ENCODE measurements at places on chromosomes 16 and 17.

DNA sequence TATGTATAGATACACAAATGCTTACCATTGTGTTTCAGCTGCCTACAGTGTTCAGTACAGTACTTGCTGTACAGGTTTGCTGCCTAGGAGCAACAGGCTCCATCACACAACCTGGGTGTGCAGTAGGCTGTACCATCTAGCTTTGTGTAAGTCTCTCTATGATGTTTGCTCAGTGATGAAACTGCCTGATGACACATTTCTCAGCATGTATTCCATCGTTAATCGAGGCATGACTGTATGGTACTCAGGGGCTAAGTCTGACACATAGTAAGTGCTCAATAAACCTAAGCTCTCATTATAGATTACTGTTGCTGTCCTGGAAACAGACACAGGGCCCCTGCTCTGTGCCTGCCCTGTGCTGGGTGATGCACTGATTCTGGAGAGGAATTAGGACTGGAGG is 18.1 kb downstream of the KCNJ12 start:
- DNase-seq: no peak

GRCh38 chr16:74611721-74612120 is 4.8 kb upstream of the GLG1 start:
- DNase-seq: no peak

GRCh38 chr16:11215935-11216556 is 40.0 kb downstream of the SOCS1 start:
- DNase-seq: no peak

- no peak for DNase-seq
Observed at GRCh38 chr17:58568044-58568799, 53.8 kb upstream of the MTMR4 start.

DNA sequence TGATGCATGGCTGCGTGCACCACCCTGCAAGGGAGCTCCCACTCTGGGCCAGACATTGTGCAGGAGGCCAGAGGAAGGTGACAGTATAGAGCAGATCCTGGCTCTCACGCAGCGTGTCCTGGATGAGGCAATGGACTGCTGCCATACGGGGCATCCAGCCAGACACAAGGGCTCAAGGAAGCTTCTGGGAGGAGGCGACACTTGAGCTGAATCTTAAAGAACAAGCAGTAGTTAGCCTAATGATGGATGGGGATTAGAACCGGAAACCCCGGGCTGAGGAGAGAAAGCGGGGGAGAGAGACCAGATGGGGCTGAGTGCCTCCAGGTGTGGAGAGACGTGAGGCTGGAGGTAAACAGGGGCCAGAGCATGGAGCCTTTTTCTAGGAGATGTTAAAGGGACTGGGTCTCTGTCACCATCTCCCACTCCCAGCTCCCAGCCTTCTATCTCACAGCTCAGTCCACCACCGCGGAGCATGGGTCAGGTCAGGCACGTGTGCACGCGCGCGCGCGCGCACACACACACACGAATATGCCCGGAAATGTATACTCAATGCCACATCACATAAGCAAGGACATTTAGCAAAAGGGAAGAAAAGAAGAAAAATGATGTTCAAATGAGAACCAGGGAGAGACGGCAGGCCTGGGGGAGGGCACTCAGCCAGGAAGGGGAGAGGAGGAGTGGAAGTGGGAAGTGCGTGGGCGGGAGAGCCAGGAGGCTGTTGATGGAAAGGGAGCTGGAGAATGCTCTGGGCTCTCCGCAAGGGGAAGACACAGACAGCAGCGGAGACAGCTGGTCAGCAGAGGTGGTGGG is 46.3 kb downstream of the CCDC42 start:
- DNase-seq: no peak

- DNase-seq: no peak
Observed at GRCh38 chr17:20120836-20121235, 111.7 kb downstream of the SPECC1 start.

- DNase-seq: no peak
Observed at GRCh38 chr17:51015145-51015558, 105.5 kb downstream of the SPAG9 start.

GRCh38 chr16:57265850-57266530 is 18.5 kb downstream of the PLLP start:
- DNase-seq: no peak

- no peak for DNase-seq
Observed at GRCh38 chr16:68893710-68894705, 50.7 kb downstream of the TANGO6 start.

DNA sequence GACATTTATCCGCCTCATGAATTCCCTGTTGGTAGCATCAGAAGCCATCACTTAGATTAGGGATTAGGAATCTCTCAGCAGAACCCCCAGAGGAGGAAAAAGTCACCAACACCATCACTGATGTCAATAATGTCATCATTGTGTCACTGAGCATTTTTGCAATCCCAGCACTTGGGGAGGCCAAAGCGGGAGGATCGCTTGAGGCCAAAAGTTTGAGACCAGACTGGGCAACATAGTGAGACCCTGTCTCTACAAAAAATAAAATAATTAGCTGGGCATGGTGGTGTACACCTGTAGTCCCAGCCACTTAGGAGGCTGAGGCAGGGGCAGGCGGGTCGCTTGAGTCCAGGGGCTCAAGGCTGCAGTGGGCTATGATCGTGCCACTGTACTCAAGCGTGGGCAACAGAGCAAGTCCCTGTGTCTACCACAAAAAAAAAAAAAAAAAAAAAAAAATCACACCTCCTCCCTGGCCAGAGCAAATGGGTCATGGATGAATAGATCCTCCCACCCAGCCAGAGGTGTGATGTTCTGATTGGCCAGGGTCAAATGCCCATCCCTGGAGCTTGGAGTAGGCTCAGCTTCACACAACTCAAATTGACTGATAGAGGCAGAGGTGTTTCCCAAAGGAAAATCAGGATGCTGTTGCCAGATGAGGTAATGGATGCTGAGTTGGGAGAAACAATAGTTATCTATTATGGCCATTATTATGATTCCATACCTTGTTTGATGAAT is 31.6 kb downstream of the VWA3A start:
- DNase-seq: no peak

Measured in CD8-positive, alpha-beta memory T cell (primary cell).